ENCODE measurements at places on chromosomes 12 and 14.

DNA sequence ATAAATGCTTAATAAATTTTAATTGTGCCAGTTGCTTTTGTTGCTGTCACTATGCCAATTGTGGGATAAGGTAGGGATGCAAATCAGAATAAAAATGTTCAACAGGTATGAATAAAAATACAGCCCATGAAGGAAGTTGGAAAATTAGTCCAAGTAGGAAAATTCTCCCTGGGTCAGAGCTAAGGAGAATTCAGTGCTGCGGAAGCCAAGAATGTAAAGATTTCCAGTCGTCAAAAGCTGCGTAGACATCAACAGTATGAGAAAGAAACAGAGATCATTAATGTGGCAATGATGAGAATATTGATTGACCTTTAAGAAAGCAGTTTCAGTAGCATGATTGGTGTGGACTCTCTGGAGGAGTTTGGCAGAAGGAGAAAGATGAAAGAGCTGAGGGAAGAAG is 87.9 kb downstream of the PLEKHA5 start:
- no peak for DNase-seq

DNA sequence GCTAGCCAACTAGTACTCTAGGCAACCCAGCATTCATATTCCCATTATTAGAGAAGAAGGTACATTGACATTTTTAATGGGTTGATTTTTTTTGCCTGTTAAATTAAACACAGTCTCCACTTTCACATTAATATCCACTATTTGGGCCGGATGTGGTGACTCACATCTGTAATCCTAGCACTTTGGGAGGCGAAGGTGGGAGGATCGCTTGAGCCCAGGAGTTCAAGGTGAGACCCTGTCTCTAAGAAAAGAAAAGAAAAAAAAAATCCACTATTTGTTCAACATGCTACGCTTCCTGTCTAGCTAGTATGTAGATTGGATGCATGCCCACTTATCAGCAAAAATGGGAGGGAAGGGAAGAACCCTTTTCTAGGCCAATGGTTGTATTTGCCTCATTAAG is 7.1 kb upstream of the CRADD start:
- no peak for DNase-seq

DNA sequence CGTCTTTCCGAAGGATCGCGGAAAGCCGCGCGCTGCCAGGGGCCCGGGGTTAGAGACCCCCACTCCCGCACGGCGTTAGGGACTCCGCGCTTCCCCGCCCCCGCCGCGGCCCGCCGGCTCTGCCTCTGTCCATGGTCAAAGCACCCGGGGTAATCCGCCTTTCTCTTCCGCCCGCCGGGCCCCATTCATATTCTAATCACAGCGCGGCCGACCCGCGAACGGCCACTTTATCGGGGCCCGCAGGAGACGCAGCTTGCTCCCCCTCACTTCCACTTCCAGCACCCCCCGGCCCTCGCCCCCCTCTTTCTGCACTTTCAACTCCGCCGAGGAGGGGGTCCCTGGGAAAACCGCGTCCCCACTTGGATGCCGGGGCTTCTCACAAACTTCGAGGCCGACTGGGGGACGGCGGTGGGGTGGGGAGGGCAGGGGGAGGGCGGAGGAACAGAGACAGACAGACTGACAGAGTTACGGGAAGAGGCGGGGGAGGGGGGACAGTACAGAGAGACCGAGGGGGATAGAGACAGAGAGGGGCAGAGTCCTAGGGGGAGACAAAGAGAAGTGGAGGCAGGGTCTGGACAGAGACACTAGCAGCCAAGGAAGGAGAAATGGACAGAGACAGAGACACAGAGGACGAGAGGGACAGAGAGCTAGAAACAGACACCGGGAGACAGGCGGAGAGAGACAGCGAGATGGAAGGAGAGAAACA is 1.1 kb upstream of the RFX4 start:
- DNase-seq, result no peak

DNA sequence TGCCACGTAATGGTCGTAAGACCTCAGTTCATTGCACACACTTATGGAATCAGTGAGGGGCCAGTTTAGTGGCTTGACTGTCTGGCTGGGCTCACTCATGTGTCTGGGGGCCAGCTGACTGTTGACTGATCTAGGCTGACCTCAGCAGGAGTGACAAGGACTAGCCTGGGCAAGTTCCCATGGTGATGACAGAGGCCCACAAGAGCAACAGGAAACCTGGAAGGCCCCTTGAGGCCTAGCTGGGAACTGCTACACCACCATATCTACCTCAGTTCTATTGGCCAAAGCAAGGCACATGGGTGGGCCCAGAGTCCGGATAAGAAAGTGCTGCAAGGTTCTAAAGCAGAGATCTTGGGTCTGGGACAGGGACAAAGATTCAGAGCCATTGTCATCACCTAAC is 21.3 kb upstream of the RFLNA start:
- peak; percentile 48 for DNase-seq

DNA sequence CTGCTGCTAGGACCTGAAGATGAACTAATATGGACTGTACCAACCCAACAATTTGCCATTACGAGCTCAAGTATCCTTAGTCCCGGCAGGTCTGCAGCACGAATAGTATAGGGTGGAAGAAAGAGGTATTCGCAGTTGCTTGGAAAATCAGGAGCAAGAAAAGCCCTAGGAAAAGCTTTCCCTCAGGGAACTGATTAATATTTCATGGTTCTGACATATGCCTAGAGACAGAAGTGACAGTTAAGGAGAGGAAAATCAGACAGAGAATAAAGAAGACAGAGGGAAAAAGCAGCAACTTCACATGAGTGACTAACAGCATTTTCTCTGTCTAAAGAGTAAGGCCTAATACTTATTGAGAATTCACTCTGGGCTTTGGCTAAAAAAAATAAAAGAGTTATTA is 602.9 kb upstream of the ATP2B1 start:
- DNase-seq, result no peak

DNA sequence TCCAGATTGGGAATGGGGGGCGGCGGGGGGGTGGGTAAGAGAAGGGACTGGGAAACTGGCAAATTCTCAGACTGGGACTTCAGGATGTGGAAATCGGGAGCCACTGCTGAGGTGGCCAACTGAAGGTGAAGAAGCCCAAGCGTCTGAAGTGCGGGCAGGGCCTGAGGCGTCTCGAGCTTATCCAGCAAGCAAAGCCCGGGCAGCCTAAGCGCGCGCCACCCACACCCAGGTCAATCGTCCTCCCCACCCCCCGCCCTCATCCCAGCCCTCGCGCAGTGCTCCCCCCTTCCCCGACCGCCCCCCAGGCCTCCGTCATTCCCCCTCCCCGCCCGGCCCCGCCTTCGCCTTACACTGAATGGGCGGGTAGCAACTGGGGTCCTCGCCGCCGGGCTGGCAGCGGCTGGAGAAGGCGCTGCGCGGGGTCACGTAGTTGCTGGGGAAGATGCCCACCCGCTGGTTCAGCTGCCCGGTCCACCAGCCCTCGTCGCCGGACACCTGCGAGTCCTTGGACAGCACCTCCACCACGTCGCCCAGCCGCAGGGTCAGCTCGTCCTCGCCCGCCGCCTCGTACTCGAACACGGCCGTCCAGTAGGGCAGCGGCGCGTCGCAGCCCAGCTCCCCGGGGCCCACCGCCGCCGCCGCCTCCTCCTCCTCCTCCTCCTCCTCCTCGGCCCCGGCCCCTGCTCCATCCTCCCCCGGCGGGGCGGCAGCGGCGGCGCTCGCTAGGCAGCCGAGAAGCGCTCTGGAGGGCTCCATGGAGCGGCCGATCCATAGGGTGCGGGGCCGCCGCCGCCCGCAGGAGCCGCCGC is 693 bp downstream of the MAP3K9 start:
- no peak for DNase-seq

- no peak for DNase-seq
These were observed 16.0 kb downstream of the VSX2 start for GRCh38 chr14:74255281-74255680.

GRCh38 chr14:32998433-32998832 is 59.8 kb downstream of the NPAS3 start:
- peak; percentile 21 for DNase-seq

- no peak for DNase-seq
These were observed 138.1 kb upstream of the LMNTD1 start for GRCh38 chr12:25690996-25691864.

GRCh38 chr12:32120419-32120818 is 13.8 kb downstream of the BICD1 start:
- DNase-seq, result no peak

DNA sequence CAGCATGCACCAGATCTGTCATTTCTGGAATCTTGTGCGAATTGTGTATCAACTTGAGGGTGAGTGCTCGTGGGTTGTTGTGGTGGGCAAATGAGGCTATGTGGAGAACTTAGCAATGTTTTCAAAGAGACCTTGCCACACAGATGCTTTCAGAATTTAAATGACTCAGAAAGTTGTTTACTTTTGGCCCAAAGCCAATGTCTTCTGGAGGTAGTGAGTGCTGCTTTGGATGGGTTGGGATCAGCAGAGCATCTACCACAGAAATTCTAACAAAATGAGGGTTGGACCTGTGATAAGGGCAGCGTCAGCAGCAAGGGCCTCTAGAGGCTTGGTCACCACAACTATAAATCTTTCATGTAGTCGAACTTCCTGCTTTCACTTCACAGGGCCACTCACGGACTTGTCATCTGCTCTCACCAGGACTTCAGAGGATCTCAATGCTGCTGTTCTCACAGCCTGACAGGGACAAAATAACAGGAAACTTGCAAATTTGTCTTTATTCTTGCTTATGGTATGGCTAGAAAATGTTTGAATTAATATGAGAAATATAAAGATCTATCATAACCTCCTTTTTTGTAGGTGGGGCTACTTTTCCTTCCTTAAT is 111.4 kb downstream of the DACT1 start:
- DNase-seq, result peak; percentile 90

DNA sequence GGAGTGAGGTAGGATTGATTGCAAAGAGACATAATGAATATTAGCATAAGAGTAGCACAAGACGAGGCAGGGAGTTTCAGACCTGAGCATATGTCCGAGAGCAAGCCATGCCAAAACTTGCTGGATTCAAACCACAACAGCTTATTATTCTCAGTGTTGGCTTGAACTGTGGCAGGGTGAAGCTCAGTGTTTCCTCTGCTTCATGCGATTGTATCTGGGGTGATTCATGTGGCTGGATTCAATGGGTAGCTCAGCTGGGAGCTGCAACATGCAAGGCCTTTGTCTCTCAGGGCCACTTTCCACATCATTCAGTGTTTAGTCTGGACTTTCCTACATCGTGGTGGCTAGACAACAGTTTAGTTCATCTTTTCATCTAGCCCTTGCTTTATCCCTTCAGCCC is 22.1 kb upstream of the E2F7 start:
- DNase-seq, result peak; percentile 79

DNA sequence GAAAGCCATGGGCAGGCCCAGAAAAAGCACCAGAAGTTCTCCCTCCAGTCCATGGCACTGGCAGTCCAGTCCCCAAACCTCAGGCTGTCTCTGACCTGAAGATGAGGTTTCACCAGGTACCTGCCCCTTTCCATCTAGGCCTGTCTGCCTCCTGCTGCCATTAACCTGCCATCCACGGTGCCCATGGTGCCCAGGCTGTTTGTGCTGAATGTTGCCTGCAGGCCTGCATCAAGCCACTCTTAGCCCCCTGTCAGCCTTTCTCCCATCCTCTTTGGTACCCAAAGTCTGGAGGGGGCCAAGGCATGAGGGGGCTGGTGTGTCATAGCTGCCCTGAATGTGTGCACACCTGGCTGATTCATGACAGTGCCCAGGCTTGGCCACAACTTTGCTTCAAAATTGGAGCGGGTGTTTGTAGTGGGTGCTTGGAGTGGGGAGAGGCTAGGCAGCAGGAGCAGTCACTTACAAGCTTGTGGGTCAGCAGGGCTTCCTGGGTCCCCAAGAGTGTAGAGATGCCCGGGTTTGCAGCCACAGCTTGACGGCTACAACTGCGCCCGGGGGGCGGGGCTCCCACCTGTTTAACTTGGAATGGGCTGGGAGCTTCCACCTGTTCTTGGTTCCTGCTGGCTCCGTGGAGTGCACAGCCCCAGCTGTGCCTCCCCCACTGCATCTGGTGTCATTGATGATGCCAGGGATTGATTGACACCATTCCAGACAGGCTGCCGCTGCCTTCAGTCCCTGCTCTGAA is 88.5 kb downstream of the GPHN start:
- DNase-seq, result no peak

- no peak for DNase-seq
These were observed 65.9 kb upstream of the C14orf180 start for GRCh38 chr14:104513641-104514046.

DNA sequence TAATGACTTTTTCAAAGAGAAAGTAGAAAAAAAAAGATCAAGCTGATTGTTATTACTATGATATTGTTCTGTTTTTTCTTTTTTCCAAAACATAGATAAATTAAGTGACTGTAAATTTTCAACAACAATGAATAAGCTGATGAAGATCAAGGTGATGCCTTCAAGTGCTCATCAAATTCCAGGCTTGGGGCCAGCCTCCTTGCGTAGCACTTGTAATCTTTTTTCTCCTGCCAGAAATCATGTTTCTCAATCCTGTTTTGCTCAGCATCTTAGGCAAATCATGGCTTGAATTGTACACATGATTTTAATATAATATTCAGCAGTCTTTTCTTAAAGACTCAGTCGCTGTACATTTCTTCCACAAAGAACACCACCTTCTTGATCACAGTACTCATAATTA is 333.2 kb downstream of the NPAS3 start:
- DNase-seq, result no peak

GRCh38 chr12:59382282-59383078 is 213.3 kb upstream of the SLC16A7 start:
- no peak for DNase-seq

GRCh38 chr12:8677362-8677761 is 14.7 kb upstream of the MFAP5 start:
- DNase-seq, result no peak

DNA sequence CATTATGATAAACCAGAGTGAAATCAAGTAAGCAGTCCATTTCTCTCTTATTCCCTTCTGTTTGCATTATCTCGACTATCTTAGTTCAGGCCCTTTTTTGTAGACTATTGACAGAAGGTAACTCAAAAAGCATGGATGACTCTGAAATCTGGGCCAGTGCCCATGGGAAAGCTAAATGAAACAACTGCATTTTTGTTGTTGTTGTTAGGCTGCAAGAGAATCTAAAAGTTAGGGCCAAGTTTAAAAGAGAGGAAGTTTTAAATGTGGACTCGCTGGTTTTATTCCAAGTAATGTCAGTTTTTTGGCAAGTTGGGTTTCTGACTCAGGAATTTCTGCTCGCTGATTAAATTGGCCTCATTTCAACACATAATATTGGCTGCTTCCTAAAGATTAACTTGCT is 201.1 kb downstream of the PIK3C2G start:
- DNase-seq, result peak; percentile 93

GRCh38 chr12:2032506-2032905 is 20.3 kb upstream of the CACNA1C start:
- no peak for DNase-seq

GRCh38 chr12:121668750-121669520 is 519 bp downstream of the MORN3 start:
- DNase-seq, result peak; percentile 23

GRCh38 chr12:24470050-24470449 is 478.9 kb downstream of the BCAT1 start:
- no peak for DNase-seq

DNA sequence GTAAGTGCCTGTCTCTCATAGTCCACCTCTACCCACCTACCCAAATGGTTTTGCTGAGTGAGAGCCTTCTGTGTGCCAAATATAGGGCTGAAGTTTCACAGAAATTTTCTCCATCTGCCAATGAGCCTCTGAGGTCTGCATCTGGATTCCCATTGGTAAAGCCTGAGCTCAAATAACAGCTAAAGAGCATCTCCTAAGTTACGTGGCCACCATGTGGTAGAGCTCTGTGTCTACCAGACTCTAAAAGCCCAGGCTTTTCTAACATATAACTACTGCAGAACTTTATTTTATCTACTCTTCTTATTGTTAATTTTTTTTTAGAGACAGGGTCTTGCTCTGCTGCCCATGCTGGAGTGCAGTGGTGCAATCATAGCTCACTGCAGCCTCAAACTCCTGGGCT is 16.0 kb downstream of the AMDHD1 start:
- peak; percentile 10 for DNase-seq

- peak; percentile 58 for DNase-seq
These were observed 12.5 kb upstream of the AJUBA start for GRCh38 chr14:22994762-22995275.

All from AG10803 (cell line).